ENCODE measurements at places on chromosomes 13 and 19. TPM values are rescaled to one million over a fixed set of nuclear protein-coding genes. Genes with fewer than 3 reads are reported as not detected.

DNA sequence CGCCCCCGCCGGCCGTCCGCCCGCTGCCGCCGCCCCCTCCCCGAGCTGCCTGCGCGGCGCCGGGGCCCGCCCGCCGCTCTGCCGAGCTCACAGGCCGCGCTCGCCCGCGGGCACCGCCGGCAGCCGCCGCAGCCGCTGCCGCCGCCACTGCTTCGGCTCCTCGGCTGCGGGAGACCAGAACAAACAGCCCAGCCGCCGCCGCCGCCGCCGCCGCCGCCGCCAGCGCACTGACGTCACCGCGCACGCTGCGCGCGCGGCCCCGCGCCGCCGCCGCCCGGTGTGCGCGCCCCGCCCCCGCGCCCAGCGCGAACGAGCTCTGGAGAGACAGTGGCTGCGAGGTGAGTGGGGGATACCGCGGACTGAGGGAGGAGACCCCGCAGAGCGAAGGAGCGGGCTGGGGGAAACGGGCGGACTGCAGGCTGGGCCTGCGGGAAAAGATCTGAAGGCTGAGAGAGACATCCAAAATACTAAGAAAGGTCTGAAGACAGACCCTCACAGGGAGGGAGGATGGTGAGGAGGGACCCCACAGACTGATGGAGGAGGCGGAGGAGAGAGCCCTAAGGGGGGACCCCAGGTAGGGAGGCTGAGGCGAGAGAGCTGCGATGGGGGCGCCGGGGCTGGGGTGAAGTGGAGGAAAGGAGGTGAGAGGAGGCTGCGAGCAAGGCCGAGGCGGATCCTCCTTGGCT is at the start of gene BRD4:
TSS of gene BRD4 (minus strand) at position 229 of the 686 bp plus-strand sequence. CDS start 59,440 bp downstream, outside the sequence.
- DNase-seq = peak; percentile 88
- H3K27ac ChIP-seq = peak within 1 kb of the TSS; percentile 97
- peak within 1 kb of the TSS; percentile 99 for H3K4me3 ChIP-seq

GRCh38 chr19:6276447-6276846 is 3.3 kb downstream of the MLLT1 start:
- peaks cover 65% of the 10 kb centered on the region for H3K4me1 ChIP-seq
- peak overlapping the region; percentile 33 for H3K27ac ChIP-seq
- H3K36me3 ChIP-seq = peaks cover 7% of the 10 kb centered on the region
- H3K27me3 ChIP-seq = no peaks in the 10 kb centered on the region

GRCh38 chr19:15614507-15615379 is at the start of gene CYP4F8:
CYP4F8 (plus strand) TSS chr19:15615218; CDS start chr19:15615617, 399 bp downstream.
- H3K4me1 ChIP-seq = no peaks in the 10 kb centered on the region
- no peaks in the 10 kb centered on the region for H3K27me3 ChIP-seq
- no peaks in the 10 kb centered on the region for H3K36me3 ChIP-seq

The THSD8 gene
- total RNA-seq = 19.4 TPM

The ELSPBP1 gene
- total RNA-seq = not detected

- no peak overlapping the region for H3K27ac ChIP-seq
- no peak overlapping the region for H3K4me3 ChIP-seq
- no peaks in the 10 kb centered on the region for H3K4me1 ChIP-seq
Measured at GRCh38 chr13:26950546-26950945, 190.0 kb upstream of the GPR12 start.

- peaks cover 23% of the 10 kb centered on the region for H3K27me3 ChIP-seq
- H3K4me3 ChIP-seq = peak overlapping the region; percentile 86
- H3K4me1 ChIP-seq = peaks cover 4% of the 10 kb centered on the region
- no peaks in the 10 kb centered on the region for H3K36me3 ChIP-seq
- no peak for DNase-seq
Measured at GRCh38 chr13:109787135-109787954, 962 bp upstream of the IRS2 start.

DNA sequence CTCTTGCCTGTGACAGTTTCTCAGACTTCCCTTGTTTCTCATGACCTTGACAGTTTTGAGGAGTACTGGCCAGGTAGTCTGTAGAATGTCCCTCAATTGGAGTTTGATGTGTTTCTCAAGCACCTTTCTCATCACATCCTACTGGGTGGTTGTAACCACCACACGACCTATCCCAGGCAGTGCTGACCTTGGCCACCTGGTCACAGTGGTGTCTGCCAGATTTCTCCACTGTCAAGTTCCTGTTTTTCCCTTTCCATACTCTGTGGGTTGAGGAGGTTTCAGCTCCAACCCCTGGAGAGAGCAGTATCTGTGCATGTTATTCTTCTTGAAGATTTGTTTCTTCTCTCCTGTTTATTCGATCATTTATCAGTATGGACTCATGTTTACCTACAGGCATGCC is 8.4 kb upstream of the UPF3A start:
- H3K4me3 ChIP-seq = no peak overlapping the region
- H3K36me3 ChIP-seq = peaks cover 48% of the 10 kb centered on the region
- no peak for DNase-seq
- no peaks in the 10 kb centered on the region for H3K27me3 ChIP-seq

The NPAS1 gene
- total RNA-seq = 3.6 TPM

The ZNF492 gene
- not detected for total RNA-seq

The ADGRE1 gene
- not detected for total RNA-seq

- no peaks in the 10 kb centered on the region for H3K4me1 ChIP-seq
- peaks cover 5% of the 10 kb centered on the region for H3K36me3 ChIP-seq
- no peaks in the 10 kb centered on the region for H3K27me3 ChIP-seq
- no peak overlapping the region for H3K27ac ChIP-seq
- H3K4me3 ChIP-seq = no peak overlapping the region
- no peak for DNase-seq
Measured at GRCh38 chr19:29201855-29202254, 11.1 kb downstream of the UQCRFS1 start.

DNA sequence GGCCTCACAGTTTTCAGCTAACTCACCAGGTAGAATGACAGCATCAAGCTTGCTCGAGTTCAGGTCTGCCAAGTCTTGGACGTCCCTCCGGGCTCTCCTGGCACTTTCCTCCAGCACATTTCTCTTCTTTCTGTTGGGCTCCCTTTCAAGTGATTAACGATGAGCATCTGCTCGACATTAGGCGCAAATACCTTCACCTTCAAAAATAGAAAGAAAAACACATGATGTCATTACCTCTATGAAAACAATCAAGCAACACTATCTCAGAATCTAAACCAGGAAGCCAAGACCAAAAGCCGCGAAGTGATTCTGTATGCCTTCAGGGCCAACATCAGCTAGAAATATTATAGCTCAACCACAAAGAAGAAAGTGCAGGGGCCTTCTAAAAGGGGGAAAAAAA is 15.4 kb upstream of the CLN5 start:
- peak overlapping the region; percentile 76 for H3K27ac ChIP-seq
- DNase-seq = no peak
- H3K27me3 ChIP-seq = peaks cover 22% of the 10 kb centered on the region
- peaks cover 39% of the 10 kb centered on the region for H3K4me1 ChIP-seq
- no peaks in the 10 kb centered on the region for H3K36me3 ChIP-seq

- no peaks in the 10 kb centered on the region for H3K4me1 ChIP-seq
- no peak overlapping the region for H3K4me3 ChIP-seq
Measured at GRCh38 chr19:39631178-39631577, 24.5 kb upstream of the LGALS16 start.

The ZNF470 gene
- 5.1 TPM for total RNA-seq

DNA sequence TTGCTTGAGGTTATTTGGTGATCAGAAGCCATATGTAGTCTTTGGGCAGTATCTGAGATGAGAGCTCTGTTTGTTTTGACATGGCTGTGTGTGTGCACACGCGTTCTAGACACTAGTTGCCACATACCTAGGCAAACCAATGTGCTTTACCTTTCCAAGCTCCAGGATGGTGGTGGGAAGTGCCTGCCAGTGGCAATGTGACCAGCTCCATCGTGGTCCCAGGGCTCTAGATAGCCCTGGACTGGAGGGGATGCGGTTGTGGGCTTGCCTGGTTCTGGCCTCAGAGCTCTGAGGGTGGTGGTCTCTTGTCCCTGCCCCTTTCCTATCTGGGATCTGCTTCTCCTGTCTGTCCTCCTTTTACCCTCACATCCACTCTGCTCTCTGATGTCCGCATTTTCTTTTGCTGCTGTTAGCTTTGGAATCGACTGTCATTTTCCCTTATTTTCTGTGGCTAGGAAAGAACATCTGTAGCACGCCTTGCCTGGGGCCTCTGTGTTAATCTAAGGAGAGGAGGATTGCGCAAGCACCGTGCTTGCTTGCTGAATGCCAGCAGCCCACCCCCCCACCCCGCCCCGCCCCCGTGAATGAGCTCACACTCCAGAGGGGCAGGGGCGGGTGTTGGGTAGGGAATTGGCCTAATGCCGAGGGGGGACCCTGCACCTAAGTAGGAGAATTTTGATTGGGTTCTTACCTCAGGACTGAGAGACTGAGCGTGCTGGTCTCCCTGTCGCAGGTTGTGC is 89.5 kb downstream of the ARHGEF7 start:
- peak overlapping the region; percentile 86 for H3K4me3 ChIP-seq
- no peaks in the 10 kb centered on the region for H3K27me3 ChIP-seq
- peak overlapping the region; percentile 92 for H3K27ac ChIP-seq
- H3K4me1 ChIP-seq = peaks cover 67% of the 10 kb centered on the region
- peaks cover 11% of the 10 kb centered on the region for H3K36me3 ChIP-seq

DNA sequence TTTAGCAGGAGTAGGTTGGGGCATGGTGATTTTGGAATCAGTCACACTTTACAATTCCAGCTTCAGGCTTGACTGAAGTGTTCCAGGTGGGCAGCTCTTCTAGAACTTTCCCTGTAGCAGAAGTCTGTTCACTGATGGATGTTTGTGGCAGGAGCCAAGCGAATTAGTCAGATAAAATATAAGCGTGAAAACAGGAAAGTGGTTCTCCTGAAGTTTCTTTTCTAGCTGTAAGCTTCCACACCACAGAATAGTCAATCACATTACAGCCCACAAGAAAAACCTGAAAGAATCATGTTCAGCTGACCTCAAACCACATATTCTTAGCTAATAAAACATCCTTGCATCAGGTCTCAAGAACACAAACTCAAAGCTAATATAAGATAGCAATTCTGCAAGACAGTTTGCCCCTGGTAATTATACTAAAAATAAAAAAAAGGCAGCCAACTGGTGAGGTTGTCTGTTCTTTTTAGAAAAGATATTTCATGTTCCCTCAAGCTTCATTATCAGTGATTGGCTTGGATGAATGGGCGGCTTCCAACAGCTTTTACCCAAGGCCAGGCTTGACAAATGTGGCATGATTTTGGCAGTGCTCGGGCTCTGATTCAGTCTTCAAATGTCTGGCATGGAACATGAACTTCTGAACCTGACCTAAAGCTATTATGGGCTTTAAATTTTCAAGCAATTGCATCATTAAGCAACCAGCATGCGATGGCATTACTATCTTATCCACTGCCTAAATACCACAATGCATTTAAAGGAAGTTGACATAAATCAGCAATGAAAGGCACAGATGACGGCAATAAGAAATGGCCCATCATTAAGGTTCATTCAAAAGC is 136.8 kb downstream of the DCLK1 start:
- peaks cover 29% of the 10 kb centered on the region for H3K4me1 ChIP-seq
- H3K4me3 ChIP-seq = no peak overlapping the region
- no peak for DNase-seq
- peaks cover 4% of the 10 kb centered on the region for H3K36me3 ChIP-seq

- no peak for DNase-seq
- H3K4me3 ChIP-seq = peak overlapping the region; percentile 48
- peak overlapping the region; percentile 88 for H3K27ac ChIP-seq
- no peaks in the 10 kb centered on the region for H3K27me3 ChIP-seq
- no peaks in the 10 kb centered on the region for H3K36me3 ChIP-seq
Measured at GRCh38 chr19:37981785-37982475, 74.9 kb downstream of the SIPA1L3 start.

The PROZ gene
- total RNA-seq = not detected

The CRX gene
- not detected for total RNA-seq

The SIGLEC9 gene
- total RNA-seq = not detected

DNA sequence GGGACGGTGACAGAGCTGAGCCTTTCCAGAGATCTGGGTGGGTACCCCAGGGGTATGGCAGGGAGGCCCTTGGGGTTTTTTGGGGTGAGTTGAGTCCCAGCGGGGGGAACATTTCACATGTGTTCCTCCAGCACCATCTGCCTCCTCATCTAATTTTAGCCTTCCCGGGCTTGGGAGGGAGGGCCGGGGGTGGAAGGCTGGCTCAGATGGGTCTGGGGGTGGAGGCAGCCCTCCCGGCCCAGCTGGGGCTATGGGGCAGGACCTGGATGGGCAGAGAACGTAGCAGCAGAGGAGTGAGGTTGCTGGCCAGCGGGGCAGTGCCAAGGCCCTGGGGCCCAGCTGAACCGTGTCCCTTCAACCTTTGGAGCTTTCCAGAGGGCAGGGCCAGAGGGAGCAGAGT is 23.5 kb downstream of the ADGRL1 start:
- no peak overlapping the region for H3K27ac ChIP-seq
- no peak overlapping the region for H3K4me3 ChIP-seq
- H3K36me3 ChIP-seq = no peaks in the 10 kb centered on the region
- no peaks in the 10 kb centered on the region for H3K27me3 ChIP-seq
- no peaks in the 10 kb centered on the region for H3K4me1 ChIP-seq

DNA sequence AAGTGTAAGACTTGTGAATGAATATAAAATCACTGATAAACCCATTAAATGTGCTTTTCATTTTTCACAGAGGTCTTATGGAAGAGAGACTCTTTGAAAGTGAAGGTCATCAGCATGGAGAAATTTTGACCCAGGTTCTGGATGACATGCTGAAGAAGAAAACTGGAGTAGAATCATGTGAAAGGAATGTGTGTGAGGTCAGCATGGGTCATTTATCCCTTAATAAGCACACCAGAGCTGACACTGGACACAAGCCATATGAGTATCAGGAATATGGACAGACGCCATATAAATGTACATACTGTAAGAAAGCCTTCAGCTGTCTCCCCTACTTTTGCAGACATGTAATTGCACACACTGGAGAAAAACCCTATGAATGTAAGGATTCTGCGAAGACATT is 29.0 kb downstream of the ZNF20 start:
- H3K36me3 ChIP-seq = peaks cover 46% of the 10 kb centered on the region
- no peak for DNase-seq
- H3K27ac ChIP-seq = no peak overlapping the region
- no peaks in the 10 kb centered on the region for H3K4me1 ChIP-seq
- H3K27me3 ChIP-seq = no peaks in the 10 kb centered on the region

The TUBB4A gene
- 6.8 TPM for total RNA-seq

All from type B pancreatic cell (in vitro differentiated cells).